Ecto neural progenitor cell (in vitro differentiated cells): ENCODE measurements at places on chromosomes 16 and 17.
A peak's percentile ranks its signal among the peaks of the same experiment; 100 is the strongest.

DNA sequence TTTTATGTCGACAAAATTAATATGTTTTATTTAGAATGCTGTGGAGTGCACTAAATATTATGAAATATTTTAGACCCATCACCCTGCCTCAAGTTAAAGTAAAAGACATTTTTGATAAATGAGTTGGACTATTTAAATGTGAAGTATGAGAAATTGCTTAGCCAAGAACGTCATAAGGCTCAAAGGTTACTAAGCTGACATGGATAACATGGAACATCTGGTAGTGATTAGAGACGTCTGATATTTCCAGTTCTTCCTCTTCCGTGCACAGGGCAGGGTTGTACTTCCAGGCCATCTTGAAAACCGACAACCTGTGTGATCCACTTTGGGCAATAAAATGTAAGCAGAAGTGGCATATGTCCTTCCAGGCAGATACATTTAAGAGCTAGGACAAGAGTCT is 7.2 kb upstream of the CCL8 start:
- no peak for DNase-seq

DNA sequence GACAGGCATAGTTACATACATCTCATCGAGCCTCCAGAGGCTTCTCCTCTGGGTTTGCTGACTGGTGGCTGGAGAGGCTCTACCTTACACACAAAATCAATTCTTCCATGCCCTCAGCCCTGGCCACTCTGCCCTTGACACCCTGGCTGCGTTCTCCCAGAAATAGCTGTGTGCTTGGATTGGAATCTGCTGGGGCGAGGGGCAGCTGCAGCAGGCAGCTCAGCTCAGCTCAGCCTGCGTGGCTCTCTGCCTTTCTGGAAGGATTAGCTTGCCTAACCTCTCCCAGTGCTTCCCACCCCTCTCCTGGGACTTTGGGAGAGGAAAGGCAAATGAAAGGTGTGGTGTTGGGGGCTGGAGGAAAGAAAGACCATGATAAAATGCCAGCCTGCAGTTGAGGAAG is 216.1 kb downstream of the ENGASE start:
- no peak for DNase-seq

- DNase-seq = peak; percentile 48
These were observed 273.1 kb upstream of the CCL2 start for GRCh38 chr17:33981711-33982601.

DNA sequence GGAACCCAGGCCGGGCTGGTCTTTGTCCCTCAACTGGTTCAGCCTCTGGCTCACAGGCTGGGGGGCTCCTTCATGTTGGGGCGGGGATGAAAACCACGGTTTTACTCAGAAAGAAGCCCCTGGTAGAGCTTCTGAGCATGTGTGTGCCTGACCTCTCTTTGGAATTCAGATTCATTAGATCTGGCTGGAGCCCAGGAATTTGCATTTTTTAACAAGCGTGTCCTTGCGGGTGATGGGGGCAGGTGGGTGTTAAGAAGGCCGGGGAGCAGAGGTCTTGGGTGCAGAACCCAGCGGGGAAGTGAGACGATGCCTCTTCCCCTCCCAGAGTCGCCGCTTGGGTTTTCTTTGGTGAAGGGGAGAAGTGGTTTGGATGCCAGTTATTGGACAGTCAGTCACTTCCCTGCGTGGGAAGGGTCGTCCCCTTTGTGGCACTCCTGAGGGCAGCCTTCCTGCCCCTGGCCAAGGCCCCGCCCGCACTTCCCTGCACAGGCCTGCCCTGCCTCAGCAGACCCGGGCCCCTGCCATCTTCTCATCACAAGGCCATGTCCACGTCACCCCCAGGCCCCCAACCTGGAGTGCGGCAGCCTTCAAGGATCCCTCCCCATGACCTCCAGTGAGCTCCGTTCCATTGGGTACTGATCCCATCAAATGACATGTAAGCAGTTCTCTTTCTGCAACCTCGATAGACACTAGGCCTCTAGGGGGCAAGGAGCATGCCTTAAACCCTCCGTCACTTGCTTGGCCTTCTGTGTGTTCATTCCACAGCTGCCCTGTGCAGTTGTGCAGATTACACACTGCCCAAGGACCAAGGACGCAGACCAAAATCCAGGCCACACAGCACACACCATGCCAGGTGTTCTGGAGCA is 177.7 kb upstream of the CIBAR2 start:
- no peak for DNase-seq

DNA sequence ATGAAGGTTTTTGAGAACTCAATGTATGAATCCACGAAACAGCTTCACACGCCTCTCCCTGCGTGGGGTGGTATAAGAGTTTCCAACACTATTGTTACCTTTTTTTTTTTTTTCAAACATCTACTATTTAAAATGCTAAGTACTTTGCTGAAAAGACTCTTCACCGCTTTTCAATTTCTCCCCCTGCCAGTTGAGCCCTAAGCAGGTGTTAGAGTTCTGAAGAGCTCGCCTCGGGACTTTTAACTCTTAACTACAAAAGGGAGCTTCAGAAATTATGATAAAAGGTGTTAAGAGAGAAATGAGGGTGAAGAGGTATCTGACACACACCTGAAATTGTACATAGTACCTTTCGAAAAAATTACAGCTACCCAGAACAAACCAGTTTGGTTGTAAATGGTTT is 20.9 kb upstream of the PSMD7 start:
- no peak for DNase-seq

DNA sequence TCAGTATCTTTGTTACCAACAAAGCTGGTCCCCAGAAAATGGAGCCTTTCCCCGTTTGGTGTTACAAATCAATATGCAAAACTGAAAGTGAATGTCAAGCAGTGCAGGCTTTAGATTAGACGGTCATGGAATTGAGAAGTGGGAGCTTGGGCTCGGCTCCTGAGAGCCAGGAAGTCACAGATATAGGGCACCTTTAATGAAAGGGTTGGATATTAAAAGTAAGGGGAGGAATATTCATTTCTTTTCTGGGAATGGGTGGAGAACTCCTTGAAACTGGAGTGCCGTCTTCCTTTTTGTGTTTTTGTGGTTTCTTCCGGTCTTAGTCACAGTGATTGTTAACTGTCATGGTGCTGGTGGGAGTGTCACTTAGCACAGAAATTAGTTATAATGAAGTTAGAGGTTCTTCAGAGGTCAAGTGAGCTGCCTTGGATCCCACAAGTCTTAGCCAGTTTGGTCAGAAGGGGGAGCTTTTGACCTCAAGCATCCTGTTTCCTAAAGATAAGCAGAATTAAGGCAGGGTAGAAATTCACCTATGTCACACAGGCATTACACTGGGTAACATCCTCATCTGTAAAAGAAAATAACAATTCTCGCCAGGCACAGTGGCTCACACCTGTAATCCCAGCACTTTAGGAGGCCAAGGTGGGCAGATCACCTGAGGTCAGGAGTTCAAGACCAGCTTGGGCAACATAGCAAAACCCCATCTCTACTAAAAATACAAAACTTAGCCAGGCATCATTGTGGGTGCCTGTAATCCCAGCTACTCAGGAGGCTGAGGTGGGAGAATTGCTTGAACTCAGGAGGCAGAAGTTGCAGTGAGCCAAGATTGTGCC is 9.6 kb upstream of the EIF1 start:
- no peak for DNase-seq

GRCh38 chr17:10013365-10014112 is 108.5 kb upstream of the RCVRN start:
- DNase-seq = no peak

- DNase-seq = no peak
These were observed 2.1 kb downstream of the TRAF7 start for GRCh38 chr16:2157480-2158261.

DNA sequence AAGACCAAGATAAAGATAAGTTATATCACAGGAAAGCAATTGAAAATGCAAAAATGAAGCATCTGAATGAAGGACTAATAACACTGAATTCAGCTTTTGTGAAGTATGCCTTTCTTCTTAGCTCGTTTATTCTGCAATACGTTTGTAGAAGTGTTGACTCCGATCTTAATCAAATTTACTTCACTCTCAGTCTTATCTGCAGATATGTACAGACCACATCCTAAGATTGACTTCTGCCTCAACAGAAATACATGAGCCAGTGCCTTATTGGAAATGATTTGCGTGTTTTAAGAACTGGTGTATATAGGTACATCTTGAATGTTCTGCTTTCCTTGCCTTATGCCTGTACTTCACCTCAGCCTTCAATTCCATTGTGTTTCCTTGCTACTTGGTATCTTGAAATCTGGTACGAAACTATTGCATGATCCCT is 1.3 kb downstream of the ATF7IP2 start:
- DNase-seq = no peak

DNA sequence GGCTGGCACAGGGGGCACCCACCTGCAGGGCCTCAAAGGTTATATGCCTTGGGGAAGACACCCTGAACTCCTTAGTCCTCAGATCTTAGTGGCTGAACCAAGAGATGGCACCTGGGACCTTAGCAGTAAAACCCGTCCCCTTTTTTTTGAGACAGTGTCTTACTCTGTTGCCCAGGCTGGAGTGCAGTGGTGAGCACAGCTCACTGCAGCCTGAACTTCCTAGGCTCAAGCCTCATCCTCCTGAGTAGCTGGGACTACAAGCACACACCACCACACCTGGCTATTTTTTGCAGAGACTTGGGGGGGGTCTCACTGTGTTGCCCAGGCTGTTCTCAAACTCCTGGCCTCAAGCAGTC is 237.2 kb downstream of the MRTFB start:
- no peak for DNase-seq

DNA sequence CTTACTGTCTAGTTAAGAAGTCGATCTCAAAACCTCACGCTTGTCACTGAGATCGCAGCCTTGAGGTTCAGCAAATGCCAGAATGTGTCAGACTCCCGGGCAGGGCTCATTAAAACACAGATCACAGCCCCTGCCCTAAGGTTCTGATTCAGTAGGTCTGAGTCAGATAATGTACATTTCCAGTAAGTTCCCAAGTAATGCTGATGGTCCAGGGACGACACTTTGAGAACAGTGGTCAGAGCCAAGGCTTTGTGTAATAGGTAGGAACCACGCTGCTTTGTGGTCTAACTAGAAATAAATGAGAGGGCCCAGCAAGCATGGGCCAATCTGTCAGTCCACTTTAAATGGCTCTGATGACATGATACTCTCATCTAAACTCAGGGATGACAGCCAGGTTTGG is 228.6 kb downstream of the ZFHX3 start:
- DNase-seq = no peak

- DNase-seq = peak; percentile 50
These were observed 86.1 kb upstream of the RBFOX1 start for GRCh38 chr16:7246578-7246977.

GRCh38 chr16:74711938-74712337 is 11.3 kb upstream of the MLKL start:
- DNase-seq = no peak

DNA sequence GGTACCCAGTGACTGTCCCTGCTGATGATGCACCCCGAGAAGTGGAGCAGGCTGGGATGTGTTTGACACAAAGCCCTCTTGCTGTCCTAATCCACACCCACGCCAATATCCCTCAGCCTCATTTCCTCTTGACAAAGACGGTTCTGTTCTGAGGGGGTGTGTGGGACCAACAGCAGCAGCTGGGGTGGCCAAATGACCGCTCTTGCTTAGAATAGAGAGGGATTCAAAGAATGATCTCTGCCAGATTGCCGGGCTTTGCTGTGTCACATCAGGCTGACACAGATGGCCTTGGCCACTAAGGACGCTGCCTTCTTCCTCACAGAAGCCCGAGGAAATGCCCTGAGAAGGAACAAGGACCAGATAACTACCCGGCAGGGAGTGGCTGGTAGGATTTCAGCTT is 250.7 kb downstream of the NTN1 start:
- DNase-seq = no peak

- no peak for DNase-seq
These were observed 21.6 kb upstream of the MSI2 start for GRCh38 chr17:57234739-57235092.

DNA sequence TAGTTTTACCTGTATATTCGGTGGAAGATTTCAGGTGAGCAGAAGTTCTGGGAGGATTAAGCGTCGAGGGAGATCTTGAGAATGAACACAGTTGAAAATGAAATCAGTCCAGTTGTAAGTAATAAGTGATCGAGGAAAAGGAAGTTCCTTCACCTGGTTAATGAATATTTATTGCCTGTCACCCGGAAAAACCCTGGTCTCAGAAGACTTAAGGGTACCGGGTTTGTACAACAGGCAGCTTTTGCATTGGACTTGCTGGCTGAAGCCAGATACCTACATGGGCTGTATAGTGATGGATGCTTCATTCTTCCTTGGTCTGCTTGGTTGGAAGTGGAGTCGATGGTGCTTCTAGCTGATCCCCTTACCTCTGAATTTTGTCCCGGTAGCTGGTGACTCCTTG is 72.7 kb downstream of the PRKCA start:
- no peak for DNase-seq

DNA sequence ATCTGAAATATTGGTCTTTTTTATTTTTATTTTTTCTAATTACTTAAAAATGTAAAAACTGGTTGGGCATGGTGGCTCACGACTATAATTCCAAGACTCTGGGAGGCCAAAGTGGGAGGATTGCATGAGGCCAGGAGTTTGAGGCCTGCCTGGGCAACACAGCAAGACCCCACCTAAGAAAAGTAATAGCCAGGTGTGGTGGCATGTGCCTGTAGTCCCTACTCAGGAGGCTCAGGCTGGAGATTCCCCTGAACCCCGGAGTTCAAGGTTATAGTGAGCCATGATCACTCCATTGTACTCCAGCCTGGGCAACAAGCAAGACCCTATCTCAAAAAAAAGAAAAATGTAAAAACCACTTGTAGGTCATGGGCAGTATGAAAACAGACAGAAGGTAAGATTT is 36.8 kb upstream of the CDH3 start:
- no peak for DNase-seq

DNA sequence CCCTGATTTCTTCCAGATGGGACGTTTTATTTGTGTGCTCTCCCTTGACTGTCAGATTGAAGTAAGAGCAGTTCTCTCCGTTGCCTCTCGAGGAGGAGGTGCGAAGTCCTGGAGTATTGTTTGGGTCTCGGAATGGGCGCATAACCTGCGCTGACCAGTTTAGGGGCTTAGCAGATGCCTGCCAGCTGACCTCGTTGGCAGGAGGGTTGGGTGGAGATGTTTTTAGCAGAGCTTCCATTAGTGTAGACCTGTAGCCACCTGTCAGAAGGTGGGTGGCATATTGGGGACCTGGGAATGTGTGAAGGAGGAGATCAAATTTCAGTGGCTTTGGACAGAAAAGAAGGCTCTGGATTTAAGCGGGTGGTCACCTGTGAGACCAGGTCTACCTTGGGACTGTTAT is 3.6 kb downstream of the RASD1 start:
- DNase-seq = no peak

DNA sequence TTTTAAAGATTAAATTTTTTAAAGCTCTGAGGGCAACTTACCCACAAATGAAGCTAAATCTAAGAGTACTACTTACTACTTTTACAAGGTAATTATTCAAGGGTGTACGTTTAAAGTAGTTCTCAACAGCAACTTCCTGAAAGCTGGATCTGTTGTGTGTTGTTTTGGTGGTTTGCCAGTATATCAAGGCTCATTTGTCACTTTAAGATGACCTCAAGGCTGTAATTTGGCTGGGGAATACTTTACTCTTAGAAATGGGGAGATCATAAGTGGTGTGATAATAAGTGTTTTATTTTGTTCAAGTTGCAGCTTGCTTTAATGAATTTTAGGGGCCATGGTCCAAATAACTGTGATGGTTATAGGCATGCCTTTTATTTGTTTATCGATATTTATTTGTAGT is 30.4 kb downstream of the AP2B1 start:
- no peak for DNase-seq
